Mesenteric fat pad (tissue), 1 donor: ENCODE measurements at places on chromosomes 1 and 21.
A peak's percentile ranks its signal among the peaks of the same experiment; 100 is the strongest.

DNA sequence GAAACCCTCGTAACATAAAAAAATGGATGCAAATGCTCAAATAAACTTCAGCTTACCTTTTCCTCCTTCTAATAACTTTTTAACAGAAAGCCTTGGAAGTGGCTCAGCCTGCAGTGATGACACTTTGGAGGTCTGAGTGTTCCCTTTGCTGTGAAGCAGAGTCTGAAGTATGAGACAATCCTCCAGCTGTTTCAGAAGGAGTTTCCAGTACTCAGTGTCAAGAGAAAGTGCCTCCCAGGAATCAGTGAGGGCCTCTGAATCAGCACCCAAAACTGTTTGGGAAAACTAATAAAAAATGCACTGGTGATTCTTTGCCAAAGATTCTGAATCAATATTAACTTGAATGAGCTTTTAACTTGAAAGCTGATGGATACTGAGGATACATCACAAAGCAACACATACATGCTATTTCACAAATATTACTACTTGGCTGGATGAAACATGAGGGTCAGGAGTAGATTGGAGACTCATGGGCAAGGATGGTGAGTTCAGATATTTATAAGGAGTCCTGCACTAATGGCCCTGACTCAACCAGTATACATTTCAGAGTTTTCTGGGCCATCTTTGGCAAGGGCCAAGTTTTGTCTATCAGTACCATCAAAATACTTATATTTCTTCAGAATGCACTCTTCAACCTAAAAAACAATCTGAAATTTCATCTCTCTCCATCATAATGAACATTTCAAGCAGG lies 77.0 kb downstream of the IARS2 start:
- DNase-seq: no peak

DNA sequence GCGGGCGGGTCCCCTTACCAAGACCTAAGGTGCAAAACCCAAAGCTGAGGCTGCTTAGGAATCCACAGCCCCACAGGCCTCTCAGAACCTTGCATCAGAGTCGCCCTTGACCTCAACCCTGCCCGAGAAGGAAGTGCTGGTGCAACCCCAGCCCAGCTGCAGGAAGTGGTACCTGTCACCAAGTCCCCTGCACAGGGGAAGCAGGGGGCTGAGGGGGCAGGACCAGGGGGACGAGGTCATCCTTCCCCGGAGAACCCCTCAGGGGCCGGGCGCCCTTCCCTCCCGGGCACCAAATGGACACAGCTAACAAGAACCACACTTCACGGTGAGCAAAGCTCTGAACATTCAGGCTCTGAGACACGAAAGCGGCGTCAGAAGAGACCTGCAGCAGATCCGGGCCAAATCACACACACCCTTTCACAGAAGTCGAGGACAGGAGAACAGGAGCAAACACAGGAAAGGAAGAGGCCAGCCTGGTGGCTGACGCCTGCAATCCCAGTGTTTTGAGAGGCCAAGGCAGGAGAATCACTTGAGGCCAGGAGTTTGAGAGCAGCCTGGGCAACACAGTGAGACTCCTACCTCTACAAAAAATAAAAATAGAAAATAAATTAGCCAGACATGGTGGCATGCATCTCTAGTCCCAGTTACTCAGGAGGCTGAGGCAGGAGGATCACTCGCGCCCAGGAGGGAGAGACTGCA lies 6.4 kb downstream of the ITGB2 start:
- DNase-seq: no peak

DNA sequence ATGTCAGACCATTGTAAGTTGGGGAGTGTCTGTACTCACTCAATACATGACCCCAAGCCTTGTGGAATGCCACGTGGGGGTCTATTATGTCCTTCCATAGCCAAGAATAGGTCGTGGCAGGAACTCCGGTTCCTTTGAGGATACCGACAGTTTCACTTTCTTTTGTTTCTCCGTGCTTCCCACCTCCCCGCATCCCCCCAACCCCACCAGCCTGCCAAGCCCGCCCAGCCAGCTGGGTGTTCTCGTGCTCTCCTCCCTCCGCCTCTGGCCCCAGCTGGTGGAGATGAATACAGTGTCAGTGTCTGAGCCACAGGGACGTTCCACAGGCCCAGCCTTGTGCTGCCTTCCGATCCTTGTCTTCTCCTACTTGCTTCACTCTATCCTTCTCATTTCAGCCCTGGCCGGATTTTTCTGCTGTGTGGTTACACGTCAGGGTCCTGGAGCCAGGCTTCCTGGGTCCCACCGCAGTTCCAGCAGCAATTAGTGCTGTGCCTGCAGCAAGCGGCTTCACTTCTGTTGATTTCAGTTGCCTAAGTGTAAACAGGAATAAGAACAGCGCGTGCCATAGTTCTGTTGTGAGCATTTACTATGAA lies 4.1 kb upstream of the AGTRAP start:
- DNase-seq: no peak

DNA sequence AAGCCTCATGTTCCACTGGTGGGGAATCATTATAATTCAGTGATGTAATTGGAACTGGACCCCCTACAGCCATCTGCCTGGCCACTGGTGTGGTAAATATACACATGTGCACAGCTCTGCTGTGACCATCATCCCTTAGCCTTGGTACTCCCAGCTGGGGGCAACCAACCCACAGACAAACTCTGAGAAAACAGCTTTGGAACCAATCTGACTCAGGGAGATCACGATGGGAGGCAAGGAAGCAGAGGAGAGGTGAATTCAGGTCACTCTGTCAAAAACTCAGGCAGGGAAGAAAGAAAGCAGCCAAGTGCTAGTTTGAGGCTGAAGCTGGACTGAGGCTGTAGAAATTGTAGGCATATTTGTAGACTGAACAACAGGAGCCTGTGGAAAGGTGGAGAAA lies 197.8 kb upstream of the GALNT2 start:
- DNase-seq: no peak

GRCh38 chr1:160993544-160994193 lies 27.3 kb downstream of the F11R start:
- no peak for DNase-seq

DNA sequence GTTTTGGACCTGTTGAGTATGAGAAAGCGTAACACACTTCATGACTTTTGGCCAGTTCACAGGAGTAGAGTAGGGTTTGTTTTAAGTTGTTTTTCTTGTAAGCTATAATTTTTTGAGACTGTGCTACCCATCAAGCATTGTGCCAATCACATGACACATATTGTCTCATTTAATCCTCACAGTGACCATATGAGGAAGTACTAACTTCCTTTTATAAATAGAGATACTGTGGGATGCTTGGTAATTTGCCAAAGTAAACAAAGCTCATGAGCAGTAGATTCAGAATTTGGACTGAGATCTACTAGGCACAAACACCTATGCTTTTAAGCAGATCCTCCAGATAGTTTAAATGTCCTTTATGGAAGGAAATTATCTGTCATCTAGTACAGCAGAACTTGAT lies 178.3 kb downstream of the CACNA1E start:
- no peak for DNase-seq

GRCh38 chr1:4107291-4107690 lies 207.2 kb upstream of the C1orf174 start:
- no peak for DNase-seq

DNA sequence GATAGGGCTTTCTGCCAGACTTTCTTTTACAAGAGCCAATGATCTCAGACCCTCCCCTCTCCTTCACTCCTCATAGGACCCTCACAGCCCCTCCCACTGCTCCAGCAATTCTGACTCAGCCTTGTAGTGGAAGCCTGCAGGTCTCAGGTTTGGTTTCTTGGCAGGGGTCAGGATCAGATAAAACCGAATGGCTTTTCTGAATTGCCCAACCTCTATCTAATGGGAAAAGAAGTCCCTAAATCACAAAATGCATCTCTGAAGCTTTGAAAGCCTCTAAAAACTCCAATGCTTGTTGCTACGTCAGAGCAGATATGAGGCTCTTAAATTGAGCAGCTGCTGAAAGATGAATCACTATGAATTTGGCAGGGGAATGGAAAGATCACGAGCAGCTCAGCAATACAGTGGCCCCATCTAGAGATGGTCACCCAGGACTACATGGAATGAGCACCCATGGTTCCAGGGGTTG lies 74.5 kb downstream of the NID1 start:
- DNase-seq: no peak

- no peak for DNase-seq
Observed at GRCh38 chr1:176101951-176102642, 105.0 kb downstream of the COP1 start.

DNA sequence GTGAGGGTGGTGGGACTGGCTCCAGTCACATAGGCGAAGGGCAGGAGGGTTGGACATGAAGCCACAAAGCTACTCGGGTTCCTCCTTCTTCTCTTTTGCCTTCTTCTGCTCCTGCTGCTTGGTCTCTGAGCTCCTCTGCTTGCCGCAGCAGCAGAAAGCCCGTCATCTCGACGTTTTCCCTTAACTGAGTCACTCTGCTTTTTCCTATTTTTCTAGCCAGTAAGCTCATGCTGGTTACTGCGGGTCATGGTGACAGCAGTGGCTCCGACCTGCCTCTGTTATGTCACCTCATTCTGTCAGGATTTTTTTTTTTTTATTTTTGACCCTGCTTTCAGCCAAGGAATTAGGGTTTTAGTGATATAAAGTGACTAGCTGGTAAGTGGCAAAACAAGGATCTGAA lies 2.6 kb upstream of the FMOD start:
- DNase-seq: no peak

- no peak for DNase-seq
Observed at GRCh38 chr1:231318568-231318967, 19.1 kb downstream of the EXOC8 start.

DNA sequence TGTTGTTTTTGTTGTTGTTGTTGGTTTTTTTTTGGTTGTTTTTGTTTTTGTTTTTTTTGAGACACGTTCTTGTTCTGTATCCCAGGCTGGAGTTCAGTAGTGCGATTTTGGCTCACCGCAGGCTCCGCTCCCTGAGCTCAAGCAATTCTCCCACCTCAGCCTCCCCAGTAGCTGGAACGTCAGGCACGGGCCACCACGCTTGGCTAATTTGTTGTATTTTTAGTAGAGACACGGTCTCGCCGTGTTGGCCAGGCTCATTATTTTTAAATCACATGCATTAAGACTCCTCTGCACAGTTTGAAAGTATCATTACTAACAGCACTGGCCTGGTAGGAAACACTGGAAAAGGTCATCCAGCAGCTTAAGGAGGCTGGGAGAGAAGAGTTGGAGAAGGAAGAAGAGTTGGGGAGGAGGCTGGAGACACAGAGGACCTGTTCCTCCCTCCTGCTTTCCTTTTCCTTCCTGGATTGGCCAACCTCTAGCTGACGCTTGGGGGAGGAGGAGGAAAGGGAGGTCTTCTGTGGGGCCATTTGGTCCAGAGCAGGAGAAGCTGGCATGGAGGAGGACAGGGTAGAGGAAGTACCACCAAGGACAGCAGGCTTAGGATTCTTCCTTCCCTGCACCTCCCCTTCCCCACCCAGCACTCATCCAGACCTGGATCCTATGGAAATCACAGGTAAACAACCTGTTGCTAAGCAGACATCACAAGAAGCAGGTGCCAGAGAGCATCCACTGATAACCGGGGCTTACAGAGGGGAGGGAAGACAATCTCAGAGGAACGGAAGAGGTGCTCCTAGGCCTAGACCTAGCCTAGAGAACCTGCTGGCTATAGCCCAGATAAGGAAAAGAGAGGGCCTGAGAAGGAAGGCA lies 71.9 kb upstream of the GOLT1A start:
- DNase-seq: no peak

DNA sequence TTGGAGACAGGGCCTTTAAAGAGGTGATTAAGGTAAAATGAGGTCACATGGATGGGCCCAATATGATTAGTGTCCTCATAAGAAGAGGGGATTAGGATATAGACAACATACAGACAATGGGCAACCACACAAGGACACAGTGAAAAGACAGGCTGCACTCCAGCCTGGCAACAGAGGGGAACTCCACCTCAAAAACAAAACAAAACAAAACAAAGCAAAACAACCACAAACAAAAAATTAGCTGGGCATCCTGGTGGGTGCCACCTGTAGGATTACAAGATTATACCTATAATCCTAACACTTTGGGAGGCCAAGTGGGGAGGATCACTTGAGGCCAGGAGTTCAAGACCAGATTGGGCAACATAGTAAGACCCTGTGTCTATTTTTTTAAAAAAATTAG lies 4.8 kb upstream of the MDM4 start:
- DNase-seq: no peak

GRCh38 chr1:26723013-26723991 lies 27.5 kb downstream of the ARID1A start:
- peak; percentile 90 for DNase-seq

GRCh38 chr1:34101151-34101550 lies 63.9 kb downstream of the CSMD2 start:
- DNase-seq: no peak

GRCh38 chr1:37846647-37847339 lies 12.6 kb downstream of the MTF1 start:
- DNase-seq: no peak

DNA sequence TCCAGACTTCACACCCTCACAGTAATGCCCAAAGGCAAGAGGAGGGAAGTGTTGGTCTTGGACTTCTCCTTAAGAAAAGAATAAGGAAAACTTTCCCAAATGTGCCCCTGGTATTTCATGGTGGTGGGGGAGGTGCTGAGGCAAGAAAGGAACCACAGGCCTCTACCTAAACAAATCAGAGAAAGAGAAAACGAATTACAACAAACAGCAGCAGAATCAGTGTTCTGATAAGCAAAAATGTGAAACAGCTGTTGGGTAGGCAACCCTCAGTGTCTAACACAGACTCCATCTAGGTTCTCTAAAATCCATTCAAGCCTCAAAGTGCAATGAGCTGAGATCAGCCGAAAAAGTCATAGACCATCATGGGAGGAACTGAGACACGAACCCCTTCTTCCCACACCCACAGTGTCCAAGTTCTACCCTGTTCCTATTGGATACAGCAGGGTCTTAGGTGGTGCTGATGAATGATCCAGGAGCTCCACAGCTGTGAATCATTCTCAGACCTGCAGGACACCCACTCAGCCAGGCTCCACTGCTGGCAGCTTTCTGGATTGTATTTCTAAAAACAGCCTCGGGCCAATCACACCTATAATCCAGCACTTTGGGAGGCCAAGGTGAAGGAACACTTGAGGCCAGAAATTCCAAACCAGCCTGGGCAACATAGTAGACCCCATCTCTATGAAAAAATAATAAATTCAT lies 149.1 kb downstream of the PLPP3 start:
- DNase-seq: no peak

GRCh38 chr1:228911225-228912210 lies 176.2 kb downstream of the RHOU start:
- DNase-seq: no peak

GRCh38 chr1:93905051-93905450 lies 4.2 kb downstream of the GCLM start:
- no peak for DNase-seq

DNA sequence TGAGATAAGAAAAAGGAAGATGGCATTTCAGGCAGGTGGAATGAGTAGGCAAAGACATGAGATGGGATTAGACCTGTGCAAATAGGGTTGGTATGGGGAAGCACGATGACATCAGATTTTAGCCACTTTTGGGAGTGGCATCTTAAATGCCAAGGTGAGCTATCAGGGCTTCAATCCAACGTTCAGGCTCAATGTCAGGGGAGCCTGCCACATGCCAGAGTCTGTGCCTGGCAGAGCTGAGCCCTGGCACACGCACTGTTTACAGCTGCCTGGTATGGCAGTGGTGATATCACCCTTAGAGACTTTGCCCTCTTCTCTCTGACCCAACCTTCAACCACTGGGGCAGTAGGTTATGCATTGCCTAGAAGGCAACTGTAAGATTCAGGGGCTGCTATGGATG lies 1.1 kb upstream of the GUCA2B start:
- peak; percentile 60 for DNase-seq

- no peak for DNase-seq
Observed at GRCh38 chr1:41384579-41384978, 23.3 kb downstream of the FOXO6 start.

- DNase-seq: no peak
Observed at GRCh38 chr1:218365226-218365999, 20.3 kb downstream of the TGFB2 start.
